ENCODE measurements at places on chromosomes 7 and 10. TPM values are rescaled to one million over a fixed set of nuclear protein-coding genes. Genes with fewer than 3 reads are reported as not detected.

STEAP1B gene
- total RNA-seq = 0.69 TPM

BAMBI gene
- 12.5 TPM for total RNA-seq

TMEM270 gene
- total RNA-seq = not detected

DNA sequence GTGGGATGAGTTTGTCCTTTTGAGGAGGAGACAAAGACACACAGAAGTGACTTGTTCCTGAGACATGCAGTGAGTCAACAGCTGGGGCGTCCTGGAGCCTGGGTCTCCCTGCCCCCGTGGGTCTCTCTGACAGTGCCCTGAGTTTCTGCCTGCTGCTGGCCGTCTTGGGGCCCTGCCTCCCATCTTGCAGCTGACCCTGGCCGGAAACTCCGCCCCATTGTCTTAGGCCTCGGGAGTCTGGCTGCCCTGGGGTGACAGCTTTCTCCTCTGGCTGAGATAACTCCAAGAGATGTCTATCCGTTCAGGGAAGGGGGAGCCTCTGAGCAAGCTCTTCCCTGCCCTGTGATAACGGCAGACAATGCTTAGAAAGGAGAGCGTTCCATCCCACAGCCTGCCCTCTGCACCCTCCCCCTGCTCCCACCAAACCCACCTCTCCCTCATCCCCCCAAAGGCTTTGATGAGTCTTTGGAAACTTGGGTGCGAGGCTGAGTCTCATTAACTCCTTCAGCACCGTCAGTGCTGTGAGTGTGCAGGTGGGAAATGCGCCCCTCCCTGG, 69.5 kb upstream of the PODXL start:
- peak; percentile 58 for DNase-seq

DNA sequence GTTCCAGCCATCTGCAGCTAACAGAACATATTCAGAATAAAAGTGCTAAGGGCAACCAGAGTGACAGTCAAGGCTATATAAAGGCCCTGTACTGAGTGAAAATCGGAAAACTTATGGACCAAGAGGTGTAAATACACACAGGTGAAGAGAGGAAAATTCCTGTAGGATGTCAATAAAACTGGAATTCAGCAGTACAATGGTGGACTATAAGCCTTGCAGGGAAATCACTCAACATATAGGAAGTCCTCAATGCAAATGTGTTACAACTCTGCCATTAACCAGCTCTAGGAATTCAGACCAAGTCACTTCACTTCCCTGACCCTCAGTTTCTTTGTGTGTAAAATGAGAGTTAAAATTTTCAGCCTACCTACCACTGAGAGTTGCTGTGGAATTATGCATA, 7.7 kb downstream of the USP6NL start:
- no peak for DNase-seq

DNA sequence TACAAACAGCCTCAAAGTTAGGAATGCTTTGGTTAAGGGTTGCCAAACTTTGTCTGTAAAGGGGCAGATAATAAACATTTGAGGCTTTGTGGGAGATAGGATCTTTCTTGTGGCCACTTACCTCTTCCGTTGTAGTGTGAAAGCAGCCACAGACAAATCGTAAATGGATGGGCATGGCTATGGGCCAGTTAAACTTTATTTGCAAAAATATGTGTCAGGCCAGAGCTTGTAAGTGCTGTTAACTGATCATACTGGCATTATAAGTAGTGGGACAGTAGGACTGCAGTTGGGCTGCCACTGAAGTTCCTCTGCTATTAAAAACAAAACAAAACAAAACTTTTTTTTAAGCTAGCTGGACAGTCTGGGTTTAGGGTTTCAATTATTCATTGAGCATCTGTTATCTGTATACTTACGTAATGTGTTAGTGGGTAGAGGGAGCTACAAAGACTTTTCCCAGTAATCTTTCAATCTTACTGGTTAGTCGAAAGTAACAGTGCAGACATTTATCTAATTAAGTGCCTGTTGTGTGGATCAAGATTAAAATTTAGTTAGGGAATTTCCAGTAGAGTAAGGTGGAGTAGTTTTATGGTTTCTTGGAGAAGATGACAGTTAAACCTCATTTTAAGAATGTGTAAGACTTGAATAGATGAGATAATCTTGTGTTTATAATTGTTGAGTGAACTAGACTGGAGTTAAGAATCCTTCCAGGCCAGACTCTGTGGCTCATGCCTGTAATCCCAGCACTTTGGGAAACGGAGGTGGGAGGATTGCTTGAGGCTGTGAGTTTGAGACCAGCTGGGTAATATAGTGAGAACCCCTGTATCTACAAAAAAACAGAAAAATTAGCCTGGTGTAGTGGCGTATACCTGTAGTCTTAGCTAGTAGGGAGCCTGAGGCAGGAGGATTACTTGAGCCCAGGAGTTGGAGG, 100.1 kb downstream of the BTRC start:
- DNase-seq = no peak

GRCh38 chr7:128837521-128837921, 7.3 kb downstream of the FLNC start:
- DNase-seq = no peak

GPR37 gene
- total RNA-seq = not detected

- peak; percentile 18 for DNase-seq
Observed at GRCh38 chr10:36119455-36119854, 477.4 kb upstream of the FZD8 start.

DNA sequence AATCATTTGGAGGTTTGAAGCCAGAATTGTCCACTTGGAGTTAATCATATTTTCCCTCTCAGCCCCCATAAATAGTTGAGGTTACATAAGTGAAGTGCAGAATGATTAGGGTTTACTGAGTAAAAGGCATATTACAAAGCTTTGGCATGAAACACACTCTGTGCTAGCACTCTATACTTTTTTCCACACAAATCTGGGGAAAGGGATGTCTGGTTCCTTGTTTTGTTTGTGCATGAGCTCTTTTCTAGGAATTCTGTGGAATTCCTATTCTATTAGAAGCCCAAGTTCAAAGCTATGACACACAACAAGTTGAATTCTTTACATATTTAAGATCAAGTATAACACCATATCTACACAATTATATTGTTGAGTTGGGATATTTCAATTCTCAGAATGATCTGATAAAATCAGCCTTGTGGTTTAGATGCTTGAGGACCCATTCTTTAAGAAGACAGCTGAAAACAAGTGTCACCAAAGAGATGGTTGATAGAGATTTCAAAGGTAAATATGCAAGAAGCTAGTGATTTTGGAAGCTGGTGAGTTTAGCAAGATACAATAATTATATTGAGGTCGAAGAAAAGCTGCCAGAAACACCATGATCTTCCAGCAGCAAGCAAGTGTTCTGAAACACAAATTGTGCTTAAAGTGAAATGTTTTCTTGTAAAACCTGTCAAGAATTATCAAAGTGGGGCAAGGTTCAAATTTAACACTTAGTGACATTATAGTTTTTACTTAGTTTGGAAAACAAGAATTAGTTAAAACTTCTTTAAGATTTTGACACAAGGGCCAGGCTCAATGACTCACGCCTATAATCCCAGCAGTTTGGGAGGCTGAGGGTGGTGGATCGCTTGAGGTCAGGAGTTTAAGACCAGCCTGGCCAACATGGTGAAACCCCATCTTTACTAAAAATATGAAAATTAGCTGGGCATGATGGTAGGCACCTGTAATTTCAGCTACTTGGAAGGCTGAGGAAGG, 122.6 kb downstream of the INHBA start:
- DNase-seq = no peak

DNA sequence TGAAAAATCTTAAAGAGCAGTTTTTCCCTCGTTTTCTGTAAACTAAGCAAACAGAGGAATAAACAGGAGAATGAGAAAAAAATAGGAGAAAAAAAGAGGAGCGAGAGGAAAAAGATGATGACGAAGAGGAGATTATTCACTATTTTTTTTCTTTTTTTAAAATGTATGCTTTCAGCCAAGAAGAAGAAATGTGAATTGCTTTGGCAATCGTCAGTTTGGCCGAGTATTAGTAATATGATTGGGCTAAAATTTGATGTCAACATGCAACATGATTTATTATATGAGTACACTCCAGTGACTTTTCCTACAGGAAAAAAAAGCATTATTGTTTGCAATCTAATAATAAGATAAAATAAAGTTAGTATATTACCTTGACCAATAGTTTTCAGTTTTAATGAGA, 26.3 kb downstream of the VWDE start:
- DNase-seq = no peak

DNA sequence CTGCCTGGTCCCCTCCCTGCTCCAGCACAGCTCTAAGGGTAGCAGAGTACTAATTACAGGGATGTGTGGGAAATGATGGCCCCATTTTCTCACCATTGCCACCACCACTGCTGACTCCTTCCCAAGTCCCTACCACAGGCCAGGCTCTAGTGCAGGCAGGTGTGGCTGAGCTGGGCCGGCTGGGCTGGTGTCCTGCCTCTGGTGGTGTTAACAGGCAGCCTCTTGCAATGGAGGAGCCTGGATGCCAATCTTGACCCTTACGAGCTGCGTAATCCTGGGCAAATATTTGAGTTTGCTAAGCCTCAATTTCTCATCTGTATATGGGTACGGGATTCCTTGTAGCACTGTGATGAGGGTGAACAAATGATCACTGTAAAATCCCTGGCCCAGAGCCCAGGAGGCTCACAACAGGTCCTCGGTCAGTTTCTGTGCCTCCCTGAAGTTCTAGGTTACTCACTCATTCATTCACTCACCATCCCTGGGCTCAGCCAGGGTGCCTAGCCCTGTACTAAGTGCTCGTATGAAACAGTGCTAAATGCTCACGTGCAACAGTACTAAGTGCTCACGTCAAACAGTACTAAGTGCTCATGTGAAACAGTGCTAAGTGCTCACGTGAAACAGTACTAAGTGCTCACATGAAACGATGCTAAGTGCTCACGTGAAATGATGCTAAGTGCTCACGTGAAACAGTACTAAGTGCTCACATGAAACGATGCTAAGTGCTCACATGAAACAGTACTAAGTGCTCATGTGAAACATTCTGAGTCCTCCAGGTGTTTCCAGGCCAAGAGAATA, 2.3 kb upstream of the FZD9 start:
- no peak for DNase-seq

DNA sequence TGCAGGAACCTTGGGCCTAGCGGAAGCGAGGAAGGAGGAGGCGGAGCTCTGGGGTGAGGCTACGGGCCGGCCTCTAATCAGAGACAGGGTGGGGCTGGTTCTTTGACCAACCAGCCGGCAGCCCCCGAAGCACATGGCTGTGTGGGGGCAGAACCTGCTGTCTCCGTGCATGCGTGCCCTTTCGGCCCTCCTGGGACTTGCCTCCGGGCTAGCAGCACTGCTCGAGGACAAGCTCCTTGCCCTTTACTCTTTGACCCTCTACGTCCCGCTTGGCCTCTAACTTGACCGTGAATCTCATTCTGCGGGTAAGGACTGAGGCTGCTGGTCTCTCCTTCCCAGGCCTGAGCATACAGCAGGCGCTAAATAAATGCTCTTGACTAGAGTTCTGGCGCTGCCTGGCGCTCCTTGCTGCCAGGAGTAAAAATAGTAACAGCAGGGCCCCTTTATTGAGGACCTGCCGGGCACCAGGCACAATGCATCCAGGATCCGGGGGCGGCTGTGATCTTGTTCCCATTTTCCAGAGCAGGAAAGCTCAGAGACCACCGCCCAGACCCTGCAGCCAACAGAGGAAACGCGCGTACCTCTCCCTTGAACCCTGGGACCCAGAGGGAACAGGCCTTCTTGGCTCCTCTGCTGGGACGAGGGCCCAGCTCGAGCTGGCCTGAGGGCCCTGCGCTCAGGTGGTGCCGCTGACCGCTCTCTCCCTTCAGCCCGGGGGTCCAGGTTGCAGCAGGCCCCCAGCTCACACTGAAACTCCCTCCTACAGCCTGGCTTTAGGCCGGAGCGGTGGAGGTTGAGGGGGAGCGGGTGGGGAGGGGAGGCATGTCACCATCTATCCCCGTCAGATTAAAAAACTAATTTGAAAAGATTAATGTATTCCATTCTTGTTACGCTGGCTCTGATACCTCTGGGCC, 2.7 kb upstream of the COMTD1 start:
- DNase-seq = peak; percentile 49

SPDYE1 gene
- not detected for total RNA-seq

AKR1E2 gene
- 4.5 TPM for total RNA-seq

DNA sequence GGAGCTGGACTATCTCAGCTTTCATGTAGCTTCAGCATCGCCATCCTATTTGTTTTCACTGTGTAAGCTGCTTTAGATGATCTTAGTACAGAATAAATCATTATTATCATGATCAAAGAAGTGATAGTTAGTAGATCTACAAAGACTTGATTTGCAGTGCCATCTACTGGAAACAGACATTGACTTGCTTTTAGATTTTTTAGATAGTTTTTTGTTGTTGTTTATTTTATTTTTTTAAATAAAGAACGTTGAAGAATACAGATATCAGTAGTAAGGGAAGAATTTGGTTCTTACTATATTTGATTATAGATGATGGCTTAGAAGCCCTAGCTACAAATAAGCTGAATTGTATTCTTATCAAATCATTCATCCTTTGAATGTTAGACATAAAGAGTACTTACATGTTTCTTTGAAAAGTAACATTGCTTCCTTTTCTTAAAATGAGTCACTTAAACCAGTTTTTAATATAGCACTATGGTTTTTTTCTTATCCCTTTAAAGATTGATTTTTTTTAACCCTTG, 6.3 kb upstream of the SFMBT2 start:
- DNase-seq = no peak

DNA sequence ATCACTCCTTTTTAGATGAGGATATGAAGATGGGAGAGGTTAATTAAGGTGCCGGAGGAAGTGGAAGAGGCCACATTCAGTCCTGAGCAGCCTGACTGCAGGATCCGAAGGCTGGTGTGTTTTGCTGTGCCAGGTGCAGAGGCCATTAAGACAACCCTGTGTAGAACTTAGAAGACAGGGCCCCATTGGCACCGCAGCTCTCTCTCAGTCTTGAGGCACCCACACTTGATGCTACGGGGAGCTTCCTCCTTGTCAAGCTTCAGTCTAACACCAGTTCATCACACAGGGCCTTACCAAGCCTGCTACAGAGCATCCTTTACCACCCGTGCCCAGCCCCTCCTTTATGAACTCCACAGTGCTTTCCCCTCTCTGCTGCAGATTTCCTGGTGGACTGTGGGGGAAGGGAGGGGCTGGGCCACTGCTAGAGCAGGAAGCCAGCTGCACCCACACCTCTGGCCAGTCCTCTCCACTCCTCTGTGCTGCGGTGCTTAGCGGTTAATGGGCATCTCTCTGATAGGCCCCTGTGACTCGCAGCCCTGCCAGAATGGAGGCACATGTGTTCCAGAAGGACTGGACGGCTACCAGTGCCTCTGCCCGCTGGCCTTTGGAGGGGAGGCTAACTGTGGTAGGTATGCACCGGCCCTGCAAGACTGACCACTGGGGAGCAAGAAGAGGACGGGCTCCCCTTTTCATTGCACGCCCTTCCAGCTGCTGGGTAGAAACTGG, 45.5 kb downstream of the VWA2 start:
- DNase-seq = peak; percentile 15

CAV2 gene
- total RNA-seq = 204 TPM

DNA sequence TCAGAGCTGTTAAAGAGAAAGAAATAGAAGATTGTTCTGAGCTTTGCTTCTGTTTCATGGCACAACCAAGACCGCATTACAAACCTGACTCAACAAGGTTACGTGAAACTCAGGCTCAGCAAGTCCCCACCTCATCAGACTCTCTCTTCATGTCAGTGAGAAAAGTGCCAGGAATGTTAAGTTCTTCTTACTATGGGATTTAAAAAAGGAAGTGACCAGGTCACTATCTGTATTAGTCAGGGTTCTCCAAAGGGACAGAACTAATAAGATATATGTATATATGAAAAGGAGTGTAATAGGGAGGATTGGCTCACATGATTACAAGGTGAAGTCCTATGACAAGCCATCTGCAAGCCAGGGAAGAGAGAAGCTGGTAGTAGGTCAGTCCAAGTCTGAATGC, 25.4 kb upstream of the PAPSS2 start:
- no peak for DNase-seq

Data from left ventricle myocardium superior (tissue), 1 donor.